ENCODE measurements at places on chromosomes 4 and X.

GRCh38 chr4:37970702-37971101, 10.5 kb downstream of the PTTG2 start:
- DNase-seq: peak; percentile 66

- DNase-seq: no peak
These were observed 9.3 kb upstream of the CPE start for GRCh38 chr4:165369522-165369921.

- DNase-seq: no peak
These were observed 16.0 kb downstream of the HPSE start for GRCh38 chr4:83318666-83319065.

- no peak for DNase-seq
These were observed 2.8 kb downstream of the AWAT2 start for GRCh38 chrX:70046978-70047377.

DNA sequence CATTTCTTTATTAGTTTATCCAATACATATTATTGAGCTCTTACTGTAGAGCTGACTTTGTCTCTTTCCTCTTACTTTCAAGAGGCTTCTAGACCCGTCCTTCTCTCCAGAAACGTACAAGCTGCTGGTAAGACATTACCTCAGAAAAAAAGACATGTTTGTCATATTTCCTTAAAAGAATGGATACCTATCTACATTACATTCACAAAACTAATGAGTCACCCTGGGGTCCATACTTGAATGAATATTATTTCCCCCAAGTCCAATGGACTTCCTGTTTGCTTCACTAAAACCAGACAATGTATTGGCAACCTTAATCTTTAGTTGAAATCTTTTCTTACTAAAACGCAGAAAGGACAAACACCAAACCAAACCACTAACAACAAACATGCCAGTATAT, 176.5 kb upstream of the CLNK start:
- no peak for DNase-seq

DNA sequence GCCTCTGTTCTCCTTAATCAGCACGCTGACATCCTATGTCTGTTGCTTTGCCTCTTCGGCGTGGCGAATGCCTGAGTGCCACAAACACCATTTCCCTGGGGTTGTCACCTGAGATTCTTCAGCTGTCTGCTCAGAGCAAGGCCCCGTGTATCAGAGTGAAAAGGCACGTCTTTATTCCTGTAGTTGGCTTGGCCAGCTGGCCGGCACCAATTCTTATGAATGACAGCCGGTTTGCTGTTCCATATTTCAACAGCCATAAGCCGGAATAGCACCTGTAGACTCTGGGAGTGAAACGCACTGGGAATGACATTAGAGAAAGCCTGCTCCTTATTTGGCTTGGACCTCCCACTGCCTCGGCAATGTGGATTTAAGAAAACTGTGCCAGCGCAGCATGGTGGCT, 89.3 kb downstream of the MGST2 start:
- DNase-seq: no peak

GRCh38 chrX:9442056-9442455, 22.8 kb upstream of the TBL1X start:
- no peak for DNase-seq

DNA sequence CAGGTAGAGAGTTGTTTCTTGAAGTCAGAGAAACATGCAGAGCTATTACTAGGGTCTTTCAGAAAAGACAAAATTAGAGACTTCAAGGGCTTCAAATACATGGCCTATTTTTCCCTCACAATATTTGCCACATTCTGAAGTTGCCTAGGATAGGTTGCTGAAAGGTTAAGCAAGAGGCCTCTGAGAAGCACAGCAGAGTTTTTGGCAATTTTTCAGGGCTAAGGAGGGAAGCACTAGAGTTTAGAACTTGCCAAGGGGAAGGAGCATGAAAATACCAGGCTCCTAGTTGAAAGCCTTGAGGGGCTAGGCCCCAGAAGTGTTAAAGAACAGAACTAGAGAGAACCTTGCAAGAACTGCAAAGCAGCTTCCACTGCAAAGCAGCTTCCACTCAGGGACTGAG, 86.4 kb downstream of the ANAPC10 start:
- DNase-seq: no peak

- no peak for DNase-seq
These were observed 104.2 kb downstream of the ANK2 start for GRCh38 chr4:113153529-113154101.

- DNase-seq: no peak
These were observed 196.2 kb upstream of the PGRMC2 start for GRCh38 chr4:128483816-128484215.

DNA sequence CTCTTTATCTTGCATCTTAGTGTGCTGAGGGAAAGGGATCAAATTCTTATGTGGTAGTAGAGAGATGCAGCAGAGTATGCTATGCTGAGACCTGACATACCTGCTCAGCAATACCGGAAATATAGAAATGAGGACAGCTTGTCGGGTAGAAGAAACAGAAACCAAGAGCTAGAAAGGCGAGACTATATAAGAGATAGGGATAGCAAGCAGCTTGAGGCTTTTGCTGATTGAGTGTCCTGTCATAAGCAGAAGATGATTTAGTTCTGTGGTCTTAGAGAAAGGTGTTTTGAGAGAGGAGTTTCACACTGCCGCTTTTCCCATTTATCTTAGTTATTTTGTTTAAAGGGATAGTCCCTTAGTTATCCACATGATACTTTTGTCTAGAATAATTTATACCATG, 31.7 kb downstream of the USP9X start:
- DNase-seq: no peak

GRCh38 chr4:112109360-112110058, 35.7 kb upstream of the FAM241A start:
- no peak for DNase-seq

- no peak for DNase-seq
These were observed 165.3 kb downstream of the BTC start for GRCh38 chr4:74628852-74629620.

GRCh38 chr4:159398236-159398638, 295.4 kb downstream of the RAPGEF2 start:
- DNase-seq: no peak

GRCh38 chrX:137573324-137574101, 7.6 kb downstream of the ZIC3 start:
- DNase-seq: no peak

- no peak for DNase-seq
These were observed 105.1 kb upstream of the DCLK2 start for GRCh38 chr4:149973181-149973580.

GRCh38 chr4:77141964-77142645, 14.9 kb upstream of the CCNG2 start:
- DNase-seq: no peak

GRCh38 chrX:74980802-74981201, 55.5 kb upstream of the NEXMIF start:
- no peak for DNase-seq

- DNase-seq: no peak
These were observed 47.9 kb downstream of the EFNB1 start for GRCh38 chrX:68876731-68877130.

GRCh38 chr4:113406723-113407016, 354.9 kb downstream of the CAMK2D start:
- no peak for DNase-seq

DNA sequence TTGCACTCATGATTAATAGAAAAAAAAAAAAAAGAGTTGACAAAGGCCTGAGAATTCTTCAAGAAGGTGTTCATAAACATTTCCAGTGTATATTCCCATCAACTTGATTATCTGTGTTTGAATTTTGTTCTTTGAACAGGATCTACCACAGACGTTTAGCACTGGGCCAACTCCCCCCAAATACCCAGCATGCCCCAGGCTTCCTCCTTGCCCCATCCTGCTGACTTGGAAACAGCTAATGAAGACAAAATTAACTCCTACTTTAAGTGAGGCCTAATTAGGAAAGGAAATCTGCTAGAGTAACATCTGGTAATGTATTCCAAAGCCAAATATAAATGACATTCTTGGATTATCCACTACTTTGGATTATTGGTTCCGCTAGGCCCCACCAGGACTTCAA, 52.5 kb downstream of the PPARGC1A start:
- no peak for DNase-seq

DNA sequence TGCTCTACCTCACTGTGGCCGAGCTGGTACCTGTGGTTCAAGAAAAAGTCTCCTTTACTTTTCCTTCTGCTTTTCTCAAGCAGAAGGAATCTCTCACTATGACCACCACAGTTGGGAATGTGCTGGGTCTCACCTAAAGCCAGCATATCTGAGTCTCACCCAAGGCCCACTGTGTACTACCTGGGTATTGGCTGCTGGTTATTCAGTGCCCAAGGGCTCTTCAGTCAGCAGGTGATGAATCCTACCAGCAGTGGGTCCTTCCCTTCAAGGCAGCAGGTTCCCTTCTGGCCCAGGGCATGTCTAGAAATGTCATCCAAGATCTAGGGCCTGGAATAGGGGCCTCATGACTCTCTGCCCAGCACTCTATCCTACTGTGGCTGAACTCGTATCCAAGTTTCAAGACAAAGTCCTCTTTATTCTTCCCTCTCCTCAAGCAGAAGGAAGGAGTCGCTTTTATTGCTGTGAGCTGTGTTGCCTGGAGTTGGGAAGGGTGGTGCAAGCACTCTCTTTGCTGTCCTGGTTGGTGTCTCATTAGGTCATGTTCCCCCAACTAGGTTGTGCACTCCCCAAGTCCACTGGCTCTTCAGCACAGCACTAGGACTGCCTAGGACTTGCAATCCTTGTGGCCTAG, 6.1 kb downstream of the CXCL10 start:
- no peak for DNase-seq

GRCh38 chr4:168484626-168485025, 4.3 kb upstream of the DDX60L start:
- DNase-seq: no peak

GRCh38 chr4:183485411-183486160, 19.3 kb upstream of the ING2 start:
- no peak for DNase-seq

GRCh38 chr4:2861631-2862436, 18.2 kb downstream of the ADD1 start:
- DNase-seq: no peak

GRCh38 chr4:95998311-95998710, 158.4 kb downstream of the PDHA2 start:
- DNase-seq: no peak

GRCh38 chrX:139081965-139082364, 370.4 kb upstream of the FGF13 start:
- no peak for DNase-seq

- DNase-seq: no peak
These were observed 125.4 kb downstream of the ATXN3L start for GRCh38 chrX:13194291-13195103.

- DNase-seq: no peak
These were observed 40.9 kb upstream of the EOLA2 start for GRCh38 chrX:149979126-149979644.

GRCh38 chr4:150236626-150237025, 158.4 kb downstream of the DCLK2 start:
- DNase-seq: no peak

- DNase-seq: peak; percentile 7
These were observed 80.3 kb upstream of the LSM6 start for GRCh38 chr4:146095091-146095690.

GRCh38 chrX:154038656-154039055, 19.0 kb upstream of the IRAK1 start:
- DNase-seq: no peak

- no peak for DNase-seq
These were observed 115.3 kb downstream of the HS3ST1 start for GRCh38 chr4:11313157-11313943.

DNA sequence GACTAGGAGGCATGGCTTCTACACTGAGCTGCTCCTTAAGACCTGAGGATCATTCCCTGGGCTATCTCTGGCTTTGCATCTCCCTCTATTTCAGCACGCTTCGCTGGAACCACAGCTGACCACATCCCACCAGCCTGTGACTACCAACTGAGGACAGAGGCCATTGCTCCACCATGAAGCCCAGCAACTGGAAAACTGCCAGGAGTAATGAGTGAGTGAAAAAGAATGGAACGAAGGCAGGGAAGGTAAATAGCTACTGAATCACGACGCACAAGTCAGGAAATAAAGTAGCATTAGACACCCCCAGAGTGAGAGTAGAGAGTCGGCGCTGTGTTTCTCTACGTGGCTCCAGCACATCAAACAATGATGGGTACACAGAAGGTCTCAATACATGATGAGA, 314.7 kb downstream of the LDB2 start:
- no peak for DNase-seq

- DNase-seq: no peak
These were observed 103.2 kb upstream of the LANCL3 start for GRCh38 chrX:37468124-37468739.

- DNase-seq: no peak
These were observed 379 bp downstream of the PDGFC start for GRCh38 chr4:156971165-156971675.

DNA sequence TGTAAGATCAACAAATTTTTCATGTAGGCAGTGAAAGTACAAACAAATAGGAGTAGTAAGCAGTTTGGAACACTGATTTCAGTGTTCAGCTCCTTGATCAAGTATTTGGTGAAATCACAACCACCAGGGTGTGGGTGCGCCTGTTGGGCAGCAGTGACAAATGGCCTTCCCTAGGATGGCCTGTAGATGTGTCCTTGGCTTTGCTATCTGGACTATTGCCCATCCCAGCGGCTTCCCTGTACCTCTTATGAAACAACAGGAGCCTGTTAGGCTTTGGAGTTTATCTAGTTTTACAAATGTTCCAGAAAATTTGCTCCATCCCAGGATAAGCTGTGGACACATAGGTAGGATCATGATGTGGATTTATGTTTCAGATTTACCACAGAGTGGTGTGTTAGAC, 216.8 kb upstream of the FAT1 start:
- no peak for DNase-seq

- no peak for DNase-seq
These were observed 10.3 kb downstream of the OCIAD1 start for GRCh38 chr4:48841045-48841827.

- DNase-seq: no peak
These were observed 7.7 kb upstream of the STX18 start for GRCh38 chr4:4549534-4549933.

DNA sequence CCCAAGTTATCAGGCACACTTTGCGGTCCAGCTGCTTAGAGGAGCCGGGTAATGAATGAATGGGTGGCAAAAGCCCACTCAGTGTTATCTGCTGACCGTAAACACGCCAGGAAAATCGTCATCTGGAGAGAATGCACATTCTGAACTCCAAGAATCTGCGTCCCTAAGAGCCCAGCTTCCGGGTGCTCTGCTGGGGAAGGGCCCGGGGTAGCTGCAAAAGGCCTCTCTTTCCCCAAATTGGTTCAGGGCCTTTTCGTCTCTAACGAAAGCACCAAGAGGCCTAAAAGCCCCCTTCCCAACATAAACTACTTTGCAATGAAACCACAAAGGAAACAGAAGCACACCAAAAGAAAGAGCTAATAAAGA, 1.6 kb upstream of the SFRP2 start:
- DNase-seq: no peak

All from CD4-positive, alpha-beta T cell treated with Interleukin-17A for 4 hours (primary cell).